ENCODE measurements at places on chromosomes 16 and 17.

DNA sequence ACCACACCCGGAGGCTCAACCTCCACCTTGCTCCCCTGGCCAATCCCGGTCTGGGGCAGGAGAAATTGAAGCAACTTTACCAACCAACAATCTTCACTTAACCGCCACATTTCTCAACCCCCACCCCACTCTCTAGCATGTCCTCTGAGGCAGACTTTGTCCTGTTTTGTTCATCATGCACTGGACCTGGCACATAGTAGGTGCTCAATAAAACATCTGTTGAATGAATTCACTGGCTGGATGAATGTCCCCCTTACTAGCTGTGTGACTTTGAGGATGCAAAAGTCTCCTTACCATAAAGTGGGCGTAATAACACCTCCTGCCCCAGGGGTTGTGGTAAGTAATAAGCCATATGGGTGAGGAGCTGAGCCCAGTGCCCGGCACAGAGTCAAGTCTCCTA is 5.8 kb downstream of the SPPL2C start:
- no peak for DNase-seq

GRCh38 chr17:32861981-32862380 is 14.9 kb downstream of the MYO1D start:
- no peak for DNase-seq

GRCh38 chr16:78140818-78141466 is 41.5 kb downstream of the WWOX start:
- DNase-seq = no peak

DNA sequence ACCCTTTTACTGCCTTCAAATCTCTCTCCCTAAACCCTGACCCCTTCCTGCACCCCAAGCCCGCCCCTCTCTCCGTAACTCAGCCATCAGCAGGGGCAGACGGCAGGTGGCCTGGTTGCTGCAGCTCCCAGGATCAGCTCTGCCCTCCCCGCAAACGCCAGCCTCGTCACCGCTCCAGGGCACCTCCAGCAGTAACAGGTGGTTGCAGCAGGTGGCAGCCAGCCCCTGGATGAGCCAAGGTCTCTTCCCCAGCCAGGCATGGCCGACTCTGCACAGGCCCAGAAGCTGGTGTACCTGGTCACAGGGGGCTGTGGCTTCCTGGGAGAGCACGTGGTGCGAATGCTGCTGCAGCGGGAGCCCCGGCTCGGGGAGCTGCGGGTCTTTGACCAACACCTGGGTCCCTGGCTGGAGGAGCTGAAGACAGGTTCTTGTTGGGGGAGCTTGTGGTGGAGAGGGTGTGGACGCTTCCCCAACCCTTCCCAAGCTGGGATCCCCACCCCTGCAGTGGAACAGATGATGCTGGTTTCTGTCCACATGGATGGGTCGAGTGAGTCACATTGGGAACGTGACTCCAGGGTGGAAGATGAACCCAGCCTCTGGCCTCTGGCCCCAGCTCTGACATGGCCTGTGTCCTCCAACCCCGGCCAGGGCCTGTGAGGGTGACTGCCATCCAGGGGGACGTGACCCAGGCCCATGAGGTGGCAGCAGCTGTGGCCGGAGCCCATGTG is 558 bp downstream of the HSD3B7 start:
- no peak for DNase-seq

GRCh38 chr17:42555122-42555622 is 2.4 kb downstream of the HSD17B1 start:
- no peak for DNase-seq

- DNase-seq = no peak
Observed at GRCh38 chr17:77794846-77795245, 163.7 kb upstream of the TNRC6C start.

DNA sequence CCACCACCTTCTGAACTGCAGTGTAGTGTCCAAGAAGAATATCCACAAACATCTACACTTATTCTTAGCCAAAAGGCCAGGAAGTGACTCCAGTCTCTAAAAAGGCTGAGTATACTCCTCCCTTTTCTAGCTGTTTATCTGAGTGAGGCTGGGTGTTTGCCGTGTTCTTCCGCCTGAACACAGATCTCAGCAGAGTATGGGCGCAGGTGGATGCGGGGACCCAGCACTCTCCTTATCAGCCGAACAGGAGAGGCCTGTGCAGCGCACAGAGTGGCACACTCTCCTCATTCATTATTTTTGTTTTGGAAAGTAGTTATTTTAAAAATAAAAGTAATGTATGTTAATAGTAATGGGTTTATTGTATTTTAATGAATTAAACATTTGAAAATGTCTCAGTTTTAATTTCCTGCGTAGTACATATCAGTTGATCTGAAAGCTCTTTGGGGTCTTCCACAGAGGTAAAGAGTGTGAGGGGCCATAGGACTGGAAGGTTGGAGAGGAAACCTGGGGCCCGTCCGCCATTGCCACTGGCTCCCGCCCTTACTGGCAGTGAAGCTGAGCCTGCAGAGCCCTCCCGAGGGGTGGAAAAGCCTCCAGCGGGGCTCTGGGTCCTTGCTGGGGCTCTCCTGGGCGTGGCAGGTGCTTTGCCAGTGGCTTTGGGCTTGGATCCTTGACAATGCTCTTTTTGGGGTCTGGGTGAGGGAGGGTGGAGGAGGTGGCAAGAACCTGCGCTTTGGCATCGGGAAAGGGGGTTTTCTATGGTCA is 53.8 kb downstream of the PDPK1 start:
- DNase-seq = no peak

GRCh38 chr17:76720211-76720610 is 6.2 kb downstream of the JMJD6 start:
- DNase-seq = no peak

DNA sequence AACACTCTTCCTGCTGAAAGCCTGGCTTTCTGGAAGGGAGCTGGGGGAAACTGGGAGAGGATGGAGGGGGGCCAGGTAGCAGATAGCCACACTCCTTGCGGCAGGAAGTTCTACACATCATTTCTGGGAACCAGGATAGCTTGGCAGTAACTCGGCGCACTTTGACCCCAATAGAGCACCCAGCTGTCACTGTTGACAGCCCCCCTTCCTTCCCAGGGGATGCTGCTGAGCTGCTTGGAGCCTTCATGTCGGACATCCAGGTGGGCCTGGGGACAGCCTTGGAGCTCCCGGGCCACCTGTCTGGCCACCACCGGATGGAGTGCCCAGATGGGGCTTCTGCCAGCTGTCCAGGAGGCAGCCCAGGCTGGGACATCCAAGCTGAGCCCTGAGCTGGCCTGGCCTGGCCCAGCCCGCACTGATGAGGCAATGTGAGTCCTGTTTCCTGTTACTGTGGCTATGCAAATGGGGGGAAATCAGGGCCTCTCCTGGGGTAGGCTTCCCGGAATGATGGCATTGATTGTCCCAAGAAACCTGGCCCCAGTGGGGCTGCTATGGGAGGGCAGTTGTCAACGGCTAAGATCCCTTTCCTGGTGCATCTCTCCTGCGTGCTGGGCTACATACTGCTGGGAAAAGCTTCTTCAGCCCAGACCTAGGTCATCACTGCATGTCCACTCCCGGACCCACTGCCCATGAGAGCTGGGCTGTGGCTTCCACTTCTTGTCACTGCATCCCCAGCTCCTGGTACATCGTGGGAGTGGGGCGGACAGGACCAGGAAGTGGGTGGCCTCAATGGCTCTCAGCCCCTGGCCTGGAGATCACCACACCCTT is 50.0 kb downstream of the SOCS1 start:
- no peak for DNase-seq

- no peak for DNase-seq
Observed at GRCh38 chr16:20612551-20613480, 36.6 kb upstream of the ACSM2B start.

- DNase-seq = no peak
Observed at GRCh38 chr16:17371299-17371698, 99.5 kb downstream of the XYLT1 start.

DNA sequence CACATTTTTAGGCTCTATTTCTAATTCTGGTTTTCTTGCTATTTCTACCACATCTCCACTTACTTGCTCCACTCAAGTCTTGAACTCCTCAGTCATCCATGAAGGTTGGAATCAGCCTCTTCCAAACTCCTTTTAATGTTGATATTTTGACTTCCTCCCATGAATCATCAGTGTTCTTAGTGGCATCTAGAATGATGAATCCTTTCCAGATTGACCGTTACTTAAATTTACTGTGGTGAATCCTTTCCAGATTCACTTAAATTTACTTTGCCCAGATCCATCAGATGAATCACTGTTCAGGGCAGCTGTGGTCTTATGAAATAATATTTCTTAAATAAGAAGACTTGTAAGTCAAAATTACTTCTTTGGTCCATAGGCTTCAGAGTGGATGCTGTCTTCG is 32.4 kb downstream of the CLTC start:
- DNase-seq = no peak

DNA sequence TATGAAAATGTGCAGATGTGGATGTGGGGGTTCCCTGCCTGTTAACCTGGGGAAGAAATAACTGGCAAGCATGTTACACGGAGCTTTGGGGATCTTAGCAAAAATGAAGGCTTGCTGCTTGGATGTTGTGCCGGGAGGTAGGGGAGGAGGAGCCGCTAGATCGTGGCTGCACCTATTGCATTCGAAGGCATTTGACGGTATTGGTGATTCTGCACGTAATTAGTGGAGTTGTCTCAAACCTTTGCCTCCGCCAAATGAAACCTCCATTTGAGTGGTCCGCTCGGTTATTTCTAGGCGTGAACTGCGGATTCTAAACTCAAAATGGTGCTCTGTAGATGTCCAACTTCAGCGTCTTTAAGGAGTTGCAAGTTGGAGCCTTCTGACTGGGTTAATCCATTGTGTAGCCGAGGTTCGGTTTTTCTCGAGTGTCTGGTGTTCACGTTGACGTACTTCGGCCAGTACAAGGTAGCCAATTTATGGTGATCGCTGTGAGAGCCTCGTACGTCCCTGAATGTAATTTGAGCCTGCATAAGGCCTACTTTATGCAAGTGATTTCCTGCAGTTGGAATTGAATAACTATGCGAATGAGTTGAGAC is 1.5 kb downstream of the TNRC6C start:
- DNase-seq = peak; percentile 33

DNA sequence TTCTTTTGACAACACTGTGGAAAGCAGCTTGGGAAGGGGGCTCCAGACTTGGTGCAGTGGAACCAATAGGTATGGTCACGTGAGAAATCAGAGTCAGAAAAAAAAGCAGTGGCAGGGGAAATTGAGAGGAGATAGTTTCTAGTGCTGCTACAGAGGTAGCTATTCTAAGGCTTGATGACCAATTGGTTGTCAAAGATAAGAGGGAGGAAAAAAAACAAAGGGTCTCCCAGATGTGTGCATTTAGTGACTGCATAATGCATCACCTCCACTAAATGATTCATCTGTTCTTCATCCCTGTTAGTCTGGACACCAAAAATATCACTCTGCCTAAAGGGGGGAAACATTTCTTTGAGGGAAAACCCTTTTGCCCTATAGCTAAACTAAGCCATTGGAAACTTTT is 56.5 kb downstream of the PIGL start:
- no peak for DNase-seq

- peak; percentile 94 for DNase-seq
Observed at GRCh38 chr17:31269578-31269983, 27.5 kb downstream of the OMG start.

- DNase-seq = peak; percentile 88
Observed at GRCh38 chr16:16073891-16074881, 124.8 kb downstream of the ABCC1 start.

GRCh38 chr17:61574542-61575351 is 16.3 kb downstream of the NACA2 start:
- DNase-seq = peak; percentile 12

GRCh38 chr17:60442271-60443173 is 20.2 kb downstream of the CHCT1 start:
- DNase-seq = no peak

DNA sequence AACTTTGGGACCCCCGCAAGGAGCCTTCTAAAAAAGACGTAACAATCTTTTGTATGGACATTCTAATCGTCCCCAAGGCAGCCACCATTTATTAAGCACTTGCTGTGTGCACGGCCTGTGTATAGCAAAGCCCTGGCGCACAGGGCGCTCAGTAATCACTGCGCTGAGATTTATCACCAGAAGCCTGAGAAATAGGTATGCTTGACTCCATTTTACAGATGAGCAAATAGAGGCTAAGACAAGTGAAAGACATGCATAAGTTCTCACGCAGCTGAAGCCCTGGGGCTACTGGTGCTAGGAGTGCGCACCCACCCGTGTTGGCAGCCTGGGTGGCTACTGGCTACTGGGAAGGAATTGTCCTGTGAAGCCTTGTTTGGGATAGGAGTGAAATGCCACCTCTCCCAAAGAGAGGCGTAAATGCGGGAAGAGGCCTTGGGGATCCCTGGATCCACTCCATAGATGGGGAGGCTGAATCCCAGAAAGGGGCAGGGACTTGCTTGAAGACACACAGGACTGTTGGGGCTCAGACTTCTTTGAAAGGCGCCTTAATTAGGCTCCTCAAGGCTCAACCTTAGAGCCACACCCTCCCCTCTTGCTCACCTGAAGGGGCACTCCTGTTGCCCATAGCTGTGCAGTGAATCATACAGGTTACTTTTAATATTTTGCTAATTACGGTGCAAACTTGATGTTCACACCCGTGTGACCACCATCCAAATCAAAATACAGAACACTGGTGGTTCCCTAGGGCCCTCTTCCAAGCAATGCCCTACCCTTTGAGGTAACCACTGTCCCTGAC is 634 bp upstream of the NATD1 start:
- DNase-seq = no peak

- DNase-seq = no peak
Observed at GRCh38 chr16:80345701-80346100, 195.1 kb upstream of the DYNLRB2 start.

GRCh38 chr17:9367156-9367555 is 208.5 kb downstream of the STX8 start:
- no peak for DNase-seq

DNA sequence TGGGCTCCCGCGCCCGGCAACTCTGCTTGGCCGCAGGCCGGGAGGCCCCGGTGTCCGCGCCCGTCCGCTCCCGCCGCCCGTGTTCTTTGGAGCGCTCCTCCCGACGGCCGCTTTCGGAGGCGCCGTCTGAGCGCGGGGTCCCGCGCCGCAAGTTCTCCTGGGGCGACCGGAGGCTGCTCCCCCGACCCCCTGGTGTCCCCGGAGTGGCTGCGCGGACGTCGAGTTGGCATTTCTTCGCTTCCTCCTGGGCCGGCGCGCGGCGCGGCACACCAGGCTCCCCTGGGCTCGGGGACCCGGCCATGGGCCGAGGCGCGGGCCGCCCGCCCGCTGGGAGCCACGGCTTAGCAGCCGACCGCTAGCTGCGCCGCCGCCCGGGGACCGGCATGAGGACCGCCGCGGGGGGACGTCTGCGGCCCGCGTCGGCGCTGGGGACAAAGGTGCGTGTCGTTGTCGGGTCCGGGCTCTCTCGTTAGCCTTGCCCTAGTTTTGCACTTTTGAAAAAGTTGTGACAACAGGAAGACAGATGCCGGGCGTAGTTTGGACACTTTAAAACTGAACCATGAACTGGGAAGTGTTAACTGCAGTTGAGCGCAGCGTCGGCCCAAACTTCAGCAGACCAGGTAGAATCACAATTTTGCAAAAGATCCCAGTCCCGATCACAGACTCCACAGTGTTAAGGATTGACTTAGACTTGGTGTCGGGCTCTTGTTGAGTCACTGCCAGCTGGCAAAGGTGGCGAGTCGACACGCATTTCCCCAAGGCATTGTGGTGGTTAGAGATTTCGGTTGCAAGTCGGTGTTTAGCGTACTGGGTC is 700 bp downstream of the UBN1 start:
- DNase-seq = peak; percentile 26

Measured in astrocyte of the cerebellum (primary cell).